Right ventricle myocardium inferior (tissue), 1 donor: ENCODE measurements at places on chromosomes 5 and 9. TPM values are rescaled to one million over a fixed set of nuclear protein-coding genes. Genes with fewer than 3 reads are reported as not detected.

- DNase-seq, result no peak
Measured at GRCh38 chr9:18658804-18659705, 185.1 kb downstream of the ADAMTSL1 start.

- no peak for DNase-seq
Measured at GRCh38 chr9:110950041-110950645, 88.1 kb downstream of the LPAR1 start.

- no peak for DNase-seq
Measured at GRCh38 chr5:42600441-42600840, 156.2 kb upstream of the CCDC152 start.

DNA sequence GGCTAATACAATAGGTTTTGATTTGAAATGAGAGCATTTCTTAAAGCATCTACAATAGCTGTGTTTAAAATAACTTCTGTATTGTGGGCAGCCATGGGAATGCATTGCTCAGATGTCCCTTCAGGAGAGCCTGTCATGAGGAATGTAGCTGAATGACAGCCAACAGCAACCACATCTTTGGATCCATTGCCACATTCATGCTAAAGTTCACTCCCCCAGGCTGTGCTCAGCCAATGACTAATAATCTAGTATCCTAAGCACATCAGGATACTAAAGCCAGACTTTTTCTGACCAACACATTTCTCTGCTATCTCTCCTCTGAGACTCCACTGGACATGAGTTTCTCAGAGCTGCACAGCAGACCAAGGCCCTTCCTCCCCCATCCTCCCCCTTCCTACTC is 45.5 kb downstream of the HTR1A start:
- DNase-seq, result no peak

DNA sequence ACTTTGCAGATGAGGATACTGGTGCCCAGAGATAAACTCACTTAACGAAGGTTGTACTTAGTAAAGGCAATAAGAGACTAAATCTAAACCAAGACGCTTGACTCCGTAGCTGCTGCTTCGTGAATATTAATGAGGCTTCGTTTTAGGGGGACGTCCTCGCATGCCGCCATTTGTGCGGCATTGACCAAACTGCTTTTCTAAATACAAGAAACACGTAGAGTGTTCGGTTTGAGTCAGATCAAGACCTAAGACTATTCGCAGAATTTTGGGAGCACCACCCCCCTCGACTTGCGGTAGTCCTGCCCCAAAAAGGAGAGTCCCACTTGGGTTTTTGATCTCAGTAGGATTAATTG is 1.1 kb downstream of the NPM1 start:
- no peak for DNase-seq

GRCh38 chr5:14818931-14819790 is 52.4 kb downstream of the ANKH start:
- DNase-seq, result no peak

- no peak for DNase-seq
Measured at GRCh38 chr9:136848393-136849037, 694 bp upstream of the PHPT1 start.

- no peak for DNase-seq
Measured at GRCh38 chr5:766666-767431, 17.7 kb downstream of the ZDHHC11B start.

DNA sequence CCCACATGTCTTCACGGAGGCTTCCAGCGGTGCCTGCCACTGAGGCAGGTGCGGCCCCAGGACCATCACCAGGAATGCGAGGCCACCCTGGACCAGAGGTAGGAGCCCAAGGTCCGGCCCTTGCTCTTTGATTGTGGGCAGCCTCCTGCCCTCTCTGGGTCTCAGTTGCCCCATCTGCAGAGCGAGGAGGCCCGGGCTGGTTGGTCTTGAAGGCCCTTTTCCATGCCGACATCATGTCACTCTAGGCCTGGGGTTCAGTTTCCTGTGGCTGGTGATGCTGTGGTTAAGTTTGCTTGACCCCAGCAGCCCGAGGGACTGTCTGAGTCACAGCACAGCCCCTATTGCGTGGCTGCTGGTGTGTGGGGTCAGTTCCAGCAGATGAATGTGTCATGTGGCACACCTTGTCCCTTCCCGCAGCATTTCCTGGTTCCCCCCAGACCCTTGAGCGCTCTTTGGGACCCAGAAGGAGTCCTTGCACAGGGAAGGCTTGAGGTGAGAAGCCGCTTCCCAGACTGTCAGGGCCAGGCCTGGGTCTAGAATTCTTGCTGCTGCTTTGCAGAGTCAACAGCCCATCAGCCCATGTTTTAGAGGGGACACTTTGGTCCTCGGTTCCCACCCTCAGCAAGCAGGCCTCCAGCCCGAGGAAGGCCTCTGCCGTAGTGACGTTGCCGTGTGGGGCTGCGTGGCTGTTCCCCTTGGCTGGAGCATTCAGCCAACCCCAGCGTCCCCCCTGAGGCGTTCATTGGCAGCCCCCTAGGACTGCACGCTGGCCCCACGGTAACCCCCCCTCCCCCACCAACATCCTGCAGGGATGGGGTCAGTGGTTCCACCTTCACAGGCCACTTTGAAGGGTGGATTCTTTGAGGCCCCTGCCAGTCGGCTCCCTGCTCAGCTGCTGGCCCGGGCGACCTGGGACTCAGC is 31.0 kb upstream of the HMCN2 start:
- no peak for DNase-seq

GRCh38 chr5:56585461-56585860 is 229.9 kb upstream of the MAP3K1 start:
- DNase-seq, result no peak

DNA sequence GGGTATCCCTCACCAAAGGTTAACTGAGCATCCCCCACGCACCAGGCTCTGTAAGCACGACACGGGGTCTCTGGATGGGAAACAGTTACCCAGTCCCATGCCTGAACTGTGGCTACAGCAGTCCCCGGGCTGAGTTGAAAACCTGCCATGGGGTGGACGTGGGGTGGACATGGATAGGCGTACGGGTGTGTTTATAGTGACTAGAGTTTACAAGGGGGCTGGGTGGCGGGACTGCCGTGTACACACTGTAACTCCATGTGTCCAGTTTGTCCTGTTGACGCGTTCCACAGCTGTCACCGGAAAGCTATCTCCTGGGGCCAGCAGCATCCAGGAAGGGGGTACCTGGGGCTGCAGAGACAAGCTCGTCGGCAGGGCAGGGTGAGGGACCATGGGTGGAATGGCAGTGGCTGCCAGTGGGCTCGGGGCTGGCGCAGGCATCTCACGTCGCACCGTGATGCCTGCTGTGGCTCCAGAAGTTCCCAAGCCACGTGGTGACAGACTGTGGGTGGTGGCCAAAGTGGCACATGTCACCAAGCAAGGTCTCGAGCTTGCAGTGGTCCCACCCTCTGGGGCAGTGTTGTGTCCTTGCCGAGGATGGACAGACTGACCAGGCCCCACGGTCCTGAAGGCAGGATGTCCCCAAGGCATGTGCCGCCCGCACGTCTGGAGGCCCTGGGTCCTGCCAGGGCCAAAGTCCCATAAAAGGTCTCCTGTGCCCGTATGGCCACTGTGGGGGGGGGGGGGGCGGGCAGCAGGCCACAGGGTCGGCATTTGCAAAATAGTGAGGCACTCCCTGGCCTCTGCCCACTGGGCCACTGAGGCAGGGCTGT is 29.3 kb upstream of the RNF130 start:
- DNase-seq, result no peak

DNA sequence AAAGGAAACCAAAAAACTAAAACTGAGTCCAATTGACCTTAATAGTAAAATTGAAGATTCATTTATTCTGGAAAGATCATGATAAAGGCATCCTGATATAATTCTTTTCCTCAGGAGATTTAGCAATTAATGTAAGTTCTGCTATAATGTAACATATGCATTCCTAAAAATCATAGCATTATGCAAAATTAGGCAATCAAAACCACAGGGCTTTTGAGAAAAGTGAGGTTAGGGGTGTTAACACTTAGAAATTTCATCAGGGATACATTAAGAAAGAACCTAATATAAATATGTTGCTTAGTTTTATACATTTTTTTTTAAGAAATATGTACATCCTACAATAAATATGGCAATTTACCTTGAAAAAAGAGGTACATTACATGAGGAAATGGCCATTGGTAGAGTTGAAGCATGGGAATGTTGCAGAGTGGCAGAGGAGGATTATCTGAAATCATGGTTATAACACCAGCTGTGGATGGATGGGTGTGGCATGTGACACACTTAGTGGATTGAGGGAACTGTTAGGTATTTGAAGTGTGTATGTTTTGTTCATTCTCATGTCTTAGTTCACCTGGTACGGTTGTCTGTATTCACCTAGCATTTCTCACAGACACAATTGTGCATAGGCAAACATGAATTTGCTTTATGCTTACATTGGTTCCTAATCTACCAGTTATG is 51.1 kb downstream of the CCNH start:
- no peak for DNase-seq

DNA sequence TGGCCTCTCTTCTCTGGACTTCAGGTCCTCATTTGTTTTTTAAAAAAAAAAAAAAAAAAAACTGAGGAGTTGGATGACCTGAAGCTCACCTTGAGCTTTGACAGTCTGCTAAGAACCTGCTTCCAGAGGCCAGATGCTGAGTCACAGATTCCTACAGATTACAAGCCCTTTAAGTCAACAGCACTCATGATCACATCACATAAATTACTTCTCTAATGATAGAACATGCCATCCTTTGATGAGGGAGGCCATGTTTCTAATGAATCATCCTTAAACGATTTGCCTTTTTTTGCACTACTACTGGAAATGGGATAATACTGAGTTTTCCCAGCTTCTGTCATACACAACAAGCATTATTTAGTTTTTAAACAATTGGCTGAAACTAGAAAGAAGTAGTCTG is 34.2 kb upstream of the MYOT start:
- DNase-seq, result no peak

DNA sequence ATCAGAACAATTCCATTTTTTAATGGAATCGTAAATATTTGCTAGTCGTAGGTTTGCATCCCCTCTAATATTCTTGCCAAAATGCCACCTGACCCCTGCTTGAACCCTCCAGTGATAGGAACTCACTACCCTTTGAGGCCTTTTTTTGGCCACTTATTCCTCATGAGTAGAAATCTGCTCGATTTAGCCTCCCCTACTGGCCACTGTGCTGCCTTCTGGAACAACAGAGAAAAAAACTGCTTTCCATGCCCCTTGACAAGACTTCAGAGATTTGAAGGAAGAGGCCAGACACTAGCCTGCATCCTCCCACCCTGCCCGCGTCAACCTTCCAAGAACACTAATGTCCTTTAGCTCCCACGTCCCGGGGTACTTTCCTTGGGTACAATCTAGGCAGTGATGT is 4.1 kb downstream of the CCDC69 start:
- no peak for DNase-seq

GRCh38 chr9:28539434-28540070 is 966.3 kb upstream of the C9orf72 start:
- no peak for DNase-seq

DNA sequence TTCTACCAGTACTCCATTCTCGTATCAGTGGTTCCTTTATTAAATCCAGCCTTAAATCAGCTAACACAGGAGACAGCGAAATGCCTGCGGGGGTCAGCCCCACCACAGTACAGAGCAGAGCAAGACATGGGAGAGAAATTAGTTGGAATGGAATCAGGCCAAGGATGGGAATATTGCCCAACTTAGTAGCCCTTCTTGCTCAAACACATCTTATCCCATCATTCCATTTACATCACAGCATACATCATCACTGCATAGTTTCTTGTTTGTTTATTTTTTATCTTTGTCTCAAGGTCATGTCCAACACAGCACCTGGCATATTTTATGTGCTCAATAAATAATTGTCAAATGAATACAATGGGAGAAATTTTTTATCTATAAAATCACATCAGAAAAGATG is 34.3 kb upstream of the DAB2 start:
- no peak for DNase-seq

DNA sequence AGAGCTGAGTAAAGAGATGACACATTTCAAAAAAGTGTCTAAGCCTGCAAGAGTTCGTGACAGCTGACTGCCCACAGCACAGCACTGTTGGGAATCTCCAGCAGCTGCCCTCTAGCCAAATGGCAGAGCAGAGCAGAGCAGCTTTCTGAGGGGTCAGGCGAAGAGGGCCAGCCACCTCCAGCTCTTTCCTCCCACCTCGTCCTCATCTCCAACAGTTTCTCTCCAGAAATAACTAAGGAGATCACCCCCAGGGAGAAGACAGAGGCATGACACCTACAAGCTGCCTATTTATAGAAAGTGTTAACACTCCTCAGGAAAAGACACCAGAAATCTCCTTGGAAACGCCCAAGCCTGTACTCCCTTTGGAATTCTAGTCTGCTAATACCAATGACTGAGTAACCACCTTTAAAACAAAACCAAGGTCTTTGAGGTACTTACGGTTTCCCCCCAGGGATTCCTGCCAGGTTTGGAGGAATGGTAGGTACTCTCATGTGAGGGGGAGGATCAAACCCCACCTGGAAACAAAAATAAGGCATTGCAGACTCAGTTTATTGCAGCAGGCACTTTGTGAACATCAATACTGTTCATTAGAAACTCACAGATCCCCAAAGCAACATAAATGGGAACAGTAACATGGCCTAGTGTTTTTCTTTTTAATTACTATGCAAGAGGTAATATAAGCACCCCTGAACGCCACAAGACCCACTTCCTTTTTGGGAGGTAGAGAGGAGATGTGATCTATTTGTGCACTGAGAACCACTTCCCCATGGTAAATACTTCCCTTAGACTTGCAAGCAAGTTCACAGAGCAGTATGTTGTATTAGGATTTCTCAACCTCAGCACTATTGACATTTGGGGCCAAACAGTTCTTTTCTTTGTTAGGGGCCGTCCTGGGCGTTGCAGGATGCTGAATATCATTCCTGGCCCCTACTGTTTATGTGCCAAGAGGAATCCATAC is 79.3 kb downstream of the TLE1 start:
- no peak for DNase-seq

DNA sequence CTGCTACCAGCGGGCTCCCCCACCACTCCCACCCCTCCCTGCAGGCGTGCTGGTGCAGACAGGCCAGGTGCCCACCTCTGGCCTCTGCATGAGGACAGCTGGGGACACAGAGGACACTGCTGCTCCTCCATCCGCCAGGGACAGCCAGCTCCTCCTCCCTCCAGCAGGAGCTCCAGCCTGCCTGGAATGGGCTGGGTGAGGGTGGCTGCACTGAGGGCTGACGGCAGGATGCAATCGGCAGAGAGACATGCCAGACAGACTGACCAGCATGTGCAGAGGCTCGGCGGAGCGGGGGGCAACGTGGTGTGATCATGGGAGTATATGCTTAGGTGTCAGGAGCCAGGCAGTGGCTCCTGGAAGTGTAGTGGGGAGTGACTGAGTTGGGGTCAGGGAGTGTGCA is 68.4 kb downstream of the RASGEF1C start:
- no peak for DNase-seq

DNA sequence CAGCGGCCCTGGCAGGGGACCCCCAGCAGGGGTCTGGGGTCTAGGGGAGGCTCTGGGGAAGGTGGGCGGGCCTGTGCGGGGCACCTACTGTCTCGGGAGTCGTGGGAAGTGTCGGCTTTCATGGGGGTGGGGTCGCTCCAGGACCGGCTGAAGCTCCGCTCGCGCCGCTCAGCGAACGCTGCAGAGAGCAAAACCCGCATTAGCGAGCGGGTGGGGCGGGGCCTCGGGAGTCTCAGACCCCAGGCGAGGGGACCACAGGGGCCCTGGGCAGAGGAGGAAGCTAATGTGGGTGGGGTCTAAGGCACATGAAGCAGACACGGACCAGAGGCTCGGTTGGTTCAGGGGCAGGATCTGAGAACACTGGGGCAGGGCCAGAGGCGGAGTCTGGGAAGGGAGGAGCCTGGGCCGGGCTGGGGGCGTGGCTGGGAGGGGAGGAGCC is 5.5 kb downstream of the NSMF start:
- peak; percentile 86 for DNase-seq

- DNase-seq, result no peak
Measured at GRCh38 chr5:14700478-14701436, 36.2 kb downstream of the OTULIN start.

The APBA1 gene
- total RNA-seq, result 2.8 TPM

The PCDHGA1 gene
- total RNA-seq, result 3.2 TPM

The ARHGEF39 gene
- total RNA-seq, result 0.22 TPM

The ZFP37 gene
- total RNA-seq, result 1.1 TPM
